Fibroblast of skin of right quadriceps (primary cell): ENCODE measurements at places on chromosomes 1 and 21.

GRCh38 chr1:226422478-226422877 lies 14.6 kb upstream of the PARP1 start:
- DNase-seq: no peak

DNA sequence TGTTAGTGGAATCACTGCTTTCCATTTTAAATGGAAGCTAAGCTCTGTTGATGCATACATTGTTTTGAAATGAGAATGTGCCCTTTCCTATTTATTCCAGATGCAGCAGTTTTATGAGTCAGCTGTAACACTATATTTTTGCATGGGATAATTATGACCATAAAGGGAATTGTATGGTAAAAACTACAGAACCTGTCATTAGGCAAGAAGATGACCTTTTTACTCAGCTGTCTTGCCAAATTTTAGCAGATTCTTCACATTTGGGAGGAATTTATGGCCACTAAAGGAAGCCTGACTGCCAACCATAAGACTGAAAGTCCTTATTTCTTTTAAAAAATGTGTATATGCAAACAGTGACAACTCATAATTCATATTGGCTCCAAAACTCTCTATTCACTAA lies 356.3 kb upstream of the PRMT6 start:
- peak; percentile 98 for DNase-seq

GRCh38 chr1:76374086-76374485 lies 299.5 kb downstream of the ST6GALNAC3 start:
- DNase-seq: no peak

DNA sequence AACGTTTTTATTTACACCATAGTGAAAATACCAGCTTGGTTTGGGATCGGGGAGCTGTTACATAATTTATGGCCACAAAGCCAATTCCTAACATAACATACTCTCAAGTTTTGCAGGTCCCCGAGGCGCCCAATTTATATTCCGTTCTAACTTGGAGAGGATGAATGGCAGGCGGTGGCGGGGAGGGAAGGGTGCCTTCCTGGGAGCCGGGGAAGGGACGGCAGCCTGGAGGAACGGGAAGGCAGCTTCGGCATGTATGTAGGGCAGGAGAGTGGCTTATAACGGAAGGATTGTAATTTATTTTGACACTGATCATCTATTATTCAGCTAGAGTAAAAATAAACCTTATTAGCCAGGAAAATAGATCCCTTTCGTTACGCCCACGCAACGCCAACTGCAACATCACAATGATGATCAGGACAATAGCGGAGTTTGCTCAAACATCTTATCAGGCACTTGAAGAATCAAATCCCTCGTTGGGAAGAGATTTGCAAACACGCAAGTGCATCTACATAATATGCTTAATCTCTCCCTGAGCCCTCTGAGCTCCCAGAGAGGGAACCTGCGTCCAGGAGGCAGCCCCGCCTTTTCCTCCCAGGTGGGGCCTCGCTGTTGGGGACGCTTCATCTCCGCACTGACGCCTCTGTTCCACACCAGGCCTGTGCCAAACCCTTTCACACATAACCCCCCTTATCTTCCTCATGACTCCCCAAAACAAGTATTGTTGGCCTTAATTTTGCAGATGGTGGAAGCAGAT lies 93.7 kb upstream of the C1orf174 start:
- no peak for DNase-seq

DNA sequence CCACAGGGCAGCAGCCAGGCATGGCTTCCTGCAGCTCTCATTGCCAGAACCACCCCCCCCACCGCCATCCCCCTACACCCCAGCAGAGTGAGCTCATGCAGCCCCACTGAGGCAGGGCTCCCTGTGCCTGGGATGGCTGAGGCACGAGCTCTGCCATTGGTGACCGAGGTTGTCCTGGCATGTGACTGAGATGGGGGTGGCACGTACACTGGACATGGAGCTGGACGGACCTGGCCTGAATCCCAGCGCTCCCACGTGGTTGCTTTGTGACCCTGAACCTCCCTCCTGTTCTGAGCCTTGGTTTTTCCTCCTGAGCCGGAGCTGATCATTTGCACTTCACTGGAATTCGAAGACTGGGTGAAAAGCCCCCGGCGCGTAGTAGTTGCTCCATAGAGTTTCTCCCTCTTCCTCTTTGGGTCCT lies 28.3 kb downstream of the ALPL start:
- no peak for DNase-seq

DNA sequence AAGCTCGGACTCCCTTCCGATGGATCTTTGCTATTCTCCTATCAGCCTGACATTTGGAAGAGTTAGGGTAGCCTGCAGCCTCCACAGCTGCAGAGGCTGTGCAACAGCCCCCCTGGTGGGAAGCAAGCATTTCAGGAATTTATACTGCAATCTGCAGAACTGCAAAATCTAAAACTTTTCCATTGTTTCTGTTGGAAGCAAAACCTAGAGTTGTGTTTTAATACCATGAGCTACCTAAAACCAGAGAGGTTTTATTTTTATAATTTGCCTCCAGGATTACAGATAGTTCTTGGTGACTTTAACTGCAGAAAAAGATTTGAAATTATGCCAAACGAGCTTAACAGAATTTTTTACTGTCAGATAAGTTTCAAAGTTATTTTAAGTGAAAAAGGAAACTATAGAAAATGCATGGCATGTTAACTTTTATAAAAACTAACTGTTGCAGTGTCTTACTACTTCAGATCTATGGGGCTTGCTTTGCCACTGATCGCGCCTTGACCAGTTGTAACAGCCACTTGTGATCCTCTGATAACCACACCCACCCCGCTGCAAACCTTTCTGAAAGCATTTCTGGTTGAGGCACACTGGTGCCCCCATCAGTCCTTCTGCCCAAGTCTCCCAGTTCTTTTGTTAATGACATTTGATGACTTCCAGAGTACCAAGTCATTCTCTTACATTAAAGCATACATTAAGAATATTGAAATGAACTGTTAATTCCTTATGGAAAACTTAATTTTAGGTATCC lies 64.8 kb downstream of the PRDM2 start:
- peak; percentile 68 for DNase-seq

DNA sequence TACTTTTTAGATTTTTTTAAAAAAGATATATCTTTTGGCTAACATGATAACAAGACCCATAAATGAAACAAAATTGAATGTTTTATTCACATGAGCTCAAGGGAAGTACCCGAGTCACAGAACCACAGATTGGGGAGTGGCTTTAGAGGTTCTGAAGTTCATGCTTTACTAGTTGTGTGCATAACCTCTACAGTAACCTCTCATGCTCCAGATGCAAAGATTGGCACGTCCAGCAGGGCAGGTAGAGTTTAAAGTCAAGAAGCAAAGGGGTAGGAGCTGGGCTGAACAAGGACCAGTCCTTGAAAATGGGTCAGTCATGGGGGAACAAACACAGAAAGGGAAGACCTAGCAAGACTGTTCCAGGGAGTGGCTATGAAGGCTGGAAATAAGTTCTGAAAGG lies 109.6 kb downstream of the RNF220 start:
- no peak for DNase-seq

GRCh38 chr1:78038491-78038939 lies 7.3 kb upstream of the GIPC2 start:
- DNase-seq: no peak

- DNase-seq: no peak
Observed at GRCh38 chr1:200294241-200294640, 115.6 kb downstream of the ZNF281 start.
